ENCODE measurements at places on chromosomes 7 and 10. TPM values are rescaled to one million over a fixed set of nuclear protein-coding genes. Genes with fewer than 3 reads are reported as not detected.

- H3K4me1 ChIP-seq = no peaks in the 10 kb centered on the region
- H3K27ac ChIP-seq = no peak overlapping the region
- no peaks in the 10 kb centered on the region for H3K27me3 ChIP-seq
- no peak overlapping the region for H3K4me3 ChIP-seq
Measured at GRCh38 chr7:155999631-156000489, 187.6 kb upstream of the SHH start.

INPP5F gene
- polyA plus RNA-seq = 1.1 TPM

- H3K27me3 ChIP-seq = no peaks in the 10 kb centered on the region
- no peaks in the 10 kb centered on the region for H3K36me3 ChIP-seq
- no peak overlapping the region for H3K27ac ChIP-seq
- H3K4me3 ChIP-seq = no peak overlapping the region
- no peaks in the 10 kb centered on the region for H3K4me1 ChIP-seq
Measured at GRCh38 chr7:112154690-112155089, 51.5 kb downstream of the DOCK4 start.

DNA sequence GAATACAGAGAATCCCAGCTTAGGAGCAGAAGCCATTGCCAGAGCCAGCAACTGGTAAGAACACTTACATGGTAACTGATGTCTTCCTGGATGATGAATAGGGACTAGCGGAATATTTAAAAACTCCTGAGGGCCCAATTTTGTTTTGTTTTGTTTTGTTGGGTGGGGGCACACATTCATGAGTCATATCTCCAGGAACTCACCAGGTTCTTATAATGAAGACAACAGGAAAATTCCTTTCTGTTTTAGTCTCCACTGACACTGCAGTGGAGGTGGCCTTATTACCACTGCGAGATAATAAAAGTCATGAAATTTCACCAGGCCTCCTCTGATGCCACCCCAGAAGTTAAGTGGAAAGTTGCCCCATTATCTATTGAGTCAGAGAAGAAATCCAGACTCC lies 6.6 kb upstream of the CUZD1 start:
- no peaks in the 10 kb centered on the region for H3K36me3 ChIP-seq
- no peak overlapping the region for H3K4me3 ChIP-seq
- no peak overlapping the region for H3K27ac ChIP-seq
- H3K27me3 ChIP-seq = no peaks in the 10 kb centered on the region

CTAGE8 gene
- polyA plus RNA-seq = 0.44 TPM

GRCh38 chr7:157028199-157028903 lies 17.9 kb upstream of the MNX1 start:
- no peaks in the 10 kb centered on the region for H3K4me1 ChIP-seq
- no peak overlapping the region for H3K27ac ChIP-seq
- H3K4me3 ChIP-seq = no peak overlapping the region
- peaks cover 17% of the 10 kb centered on the region for H3K27me3 ChIP-seq
- no peak for DNase-seq

- H3K4me1 ChIP-seq = no peaks in the 10 kb centered on the region
- no peak for DNase-seq
- no peak overlapping the region for H3K4me3 ChIP-seq
Measured at GRCh38 chr7:130566168-130566897, 74.4 kb downstream of the MEST start.

GRCh38 chr7:33356336-33356735 lies 227.0 kb downstream of the BBS9 start:
- H3K4me3 ChIP-seq = no peak overlapping the region
- H3K4me1 ChIP-seq = no peaks in the 10 kb centered on the region
- H3K27ac ChIP-seq = no peak overlapping the region
- DNase-seq = no peak
- no peaks in the 10 kb centered on the region for H3K36me3 ChIP-seq

GPR15LG gene
- polyA plus RNA-seq = not detected

DNA sequence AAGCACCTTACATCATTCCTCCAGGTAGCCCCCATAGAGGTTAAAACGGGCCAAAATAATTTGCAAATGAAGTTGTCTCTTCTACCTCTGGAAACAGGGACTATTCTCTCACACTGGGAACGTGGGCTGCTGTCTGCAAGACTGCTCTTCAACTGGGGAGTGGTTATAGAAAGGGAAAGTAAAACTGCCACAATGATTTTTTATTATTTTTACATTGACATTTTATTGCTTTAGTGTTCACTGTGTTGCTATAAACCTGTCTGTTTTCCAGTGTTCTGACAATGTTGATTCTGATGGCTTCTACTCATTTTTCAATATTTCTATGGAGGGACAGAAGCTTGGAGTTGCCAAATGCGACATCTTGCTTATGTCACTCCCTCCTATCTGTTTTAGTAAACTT lies 115.1 kb upstream of the ANTXRL start:
- no peak overlapping the region for H3K27ac ChIP-seq
- DNase-seq = no peak
- no peaks in the 10 kb centered on the region for H3K36me3 ChIP-seq
- H3K4me1 ChIP-seq = peaks cover 3% of the 10 kb centered on the region
- no peak overlapping the region for H3K4me3 ChIP-seq
- H3K27me3 ChIP-seq = no peaks in the 10 kb centered on the region

TMEM229A gene
- polyA plus RNA-seq = not detected

GRCh38 chr10:9913876-9914514 lies 1103.7 kb upstream of the CELF2 start:
- no peak for DNase-seq
- H3K4me1 ChIP-seq = no peaks in the 10 kb centered on the region
- H3K36me3 ChIP-seq = no peaks in the 10 kb centered on the region
- H3K27me3 ChIP-seq = no peaks in the 10 kb centered on the region

SRRM3 gene
- polyA plus RNA-seq = 0.16 TPM

CYP3A4 gene
- 1,082 TPM for polyA plus RNA-seq

GRCh38 chr7:132402096-132402495 lies 174.2 kb downstream of the PLXNA4 start:
- H3K4me3 ChIP-seq = no peak overlapping the region
- no peak for DNase-seq
- no peaks in the 10 kb centered on the region for H3K27me3 ChIP-seq
- no peaks in the 10 kb centered on the region for H3K36me3 ChIP-seq
- H3K27ac ChIP-seq = no peak overlapping the region

- no peaks in the 10 kb centered on the region for H3K4me1 ChIP-seq
- no peak for DNase-seq
- no peaks in the 10 kb centered on the region for H3K27me3 ChIP-seq
- no peak overlapping the region for H3K4me3 ChIP-seq
- no peaks in the 10 kb centered on the region for H3K36me3 ChIP-seq
- no peak overlapping the region for H3K27ac ChIP-seq
Measured at GRCh38 chr10:120077707-120078492, 185.4 kb downstream of the SEC23IP start.

OPALIN gene
- not detected for polyA plus RNA-seq

- no peaks in the 10 kb centered on the region for H3K27me3 ChIP-seq
- no peak overlapping the region for H3K27ac ChIP-seq
- no peaks in the 10 kb centered on the region for H3K4me1 ChIP-seq
- no peaks in the 10 kb centered on the region for H3K36me3 ChIP-seq
- H3K4me3 ChIP-seq = no peak overlapping the region
Measured at GRCh38 chr10:13859979-13860654, 273.4 kb downstream of the PRPF18 start.

DNA sequence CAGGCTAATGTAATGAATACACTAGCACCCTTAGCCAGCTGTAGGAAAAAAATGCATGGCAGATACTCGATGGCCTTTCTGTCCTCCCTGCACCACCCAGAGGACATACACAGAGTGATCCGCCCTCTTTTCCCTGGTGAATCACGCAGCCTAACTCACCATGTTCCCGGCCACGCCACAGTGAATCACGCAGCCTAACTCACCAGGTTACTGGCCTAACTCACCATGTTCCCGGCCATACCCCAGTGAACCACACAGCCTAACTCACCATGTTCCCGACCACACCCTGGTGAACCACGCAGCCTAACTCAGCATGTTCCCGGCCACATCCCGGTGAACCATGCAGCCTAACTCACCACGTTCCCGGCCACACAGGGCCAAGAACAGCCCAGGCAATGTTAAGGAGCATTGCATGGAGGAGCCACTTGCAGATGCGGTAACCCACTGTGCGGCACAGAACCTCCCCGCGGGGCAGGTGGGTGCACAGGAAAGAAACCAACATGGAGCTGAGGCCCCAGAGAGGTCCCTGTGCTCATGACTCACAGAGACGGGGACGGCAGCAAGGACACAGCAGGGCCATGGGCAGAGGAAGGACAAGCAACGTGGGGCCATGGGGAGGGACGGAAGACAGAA lies 508.5 kb downstream of the DNAJB6 start:
- H3K27ac ChIP-seq = no peak overlapping the region
- H3K4me1 ChIP-seq = no peaks in the 10 kb centered on the region
- H3K4me3 ChIP-seq = no peak overlapping the region

ANK3 gene
- 6.9 TPM for polyA plus RNA-seq

DNA sequence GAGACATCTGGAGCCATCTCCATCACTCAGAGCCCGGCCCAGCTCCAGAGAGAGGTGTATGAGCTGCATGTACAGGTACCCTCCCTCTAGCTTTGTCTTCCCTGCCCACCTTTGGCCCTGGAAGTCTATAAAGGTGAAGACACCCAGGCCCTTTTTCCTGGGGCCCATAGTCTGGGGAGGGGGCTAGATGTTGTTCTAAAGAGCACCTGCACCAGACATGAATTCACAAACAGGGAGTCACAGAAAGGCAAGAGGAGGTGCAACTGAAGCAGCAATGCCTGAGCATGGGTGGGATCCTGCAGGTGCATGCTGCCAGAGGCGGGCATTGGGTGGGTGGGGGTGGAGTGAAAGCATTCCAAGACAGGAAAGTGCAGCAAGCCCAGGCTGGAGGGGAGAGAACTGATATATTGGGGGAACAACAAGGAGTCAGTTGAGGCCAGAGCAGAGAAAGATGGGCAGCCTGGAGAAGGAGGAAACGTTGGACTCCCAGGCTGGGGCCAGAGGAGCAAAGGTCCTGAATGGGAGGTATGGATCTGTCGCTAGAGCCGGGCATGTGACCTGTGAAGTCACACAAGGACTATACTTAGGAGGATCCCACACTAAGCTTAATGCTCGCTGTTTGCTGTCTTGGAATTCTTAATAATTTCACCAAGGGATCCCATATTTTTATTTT lies 11.7 kb downstream of the CDHR1 start:
- H3K4me1 ChIP-seq = no peaks in the 10 kb centered on the region
- no peaks in the 10 kb centered on the region for H3K36me3 ChIP-seq
- H3K27ac ChIP-seq = no peak overlapping the region
- no peak overlapping the region for H3K4me3 ChIP-seq
- no peak for DNase-seq

- H3K36me3 ChIP-seq = no peaks in the 10 kb centered on the region
- DNase-seq = no peak
- no peak overlapping the region for H3K4me3 ChIP-seq
- H3K27ac ChIP-seq = no peak overlapping the region
- H3K27me3 ChIP-seq = peaks cover 5% of the 10 kb centered on the region
Measured at GRCh38 chr10:42755028-42755451, 27.6 kb upstream of the BMS1 start.

DNA sequence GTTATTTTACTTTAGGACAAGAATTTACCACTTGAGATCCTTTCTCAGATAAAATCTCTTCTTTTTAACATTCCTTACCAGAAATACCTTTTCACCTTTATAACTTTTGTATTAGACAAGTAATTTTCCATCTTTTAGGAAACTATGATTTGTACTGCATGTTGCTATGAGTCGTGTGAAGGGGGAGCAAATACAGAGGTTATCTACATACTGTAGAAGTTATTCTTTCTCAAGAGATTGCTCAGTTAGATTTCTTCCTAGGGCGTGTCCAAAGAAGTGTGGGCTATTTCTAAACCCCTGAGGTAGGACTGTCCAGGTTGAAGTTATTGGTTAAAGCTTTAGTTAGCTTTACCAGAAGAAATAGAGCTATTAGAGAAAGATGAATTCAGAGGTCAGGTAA lies 30.2 kb upstream of the ARHGAP12 start:
- no peaks in the 10 kb centered on the region for H3K27me3 ChIP-seq
- no peak overlapping the region for H3K27ac ChIP-seq
- DNase-seq = no peak
- H3K4me1 ChIP-seq = no peaks in the 10 kb centered on the region
- H3K4me3 ChIP-seq = no peak overlapping the region

Measured in liver (tissue), 10 donors.